Activated CD4-positive, alpha-beta memory T cell treated with anti-CD3 and anti-CD28 coated beads, Interleukin-2, amount 10 ng/mL, durations not matched to agents 7 days and 5 days (primary cell): ENCODE measurements at places on chromosomes 2 and 18.

- DNase-seq = no peak
Observed at GRCh38 chr2:105502625-105503334, 103.9 kb upstream of the FHL2 start.

- DNase-seq = no peak
Observed at GRCh38 chr2:7009207-7009911, 92.1 kb downstream of the RNF144A start.

- no peak for DNase-seq
Observed at GRCh38 chr2:28695245-28695647, 56.4 kb upstream of the PPP1CB start.

GRCh38 chr18:74204526-74205152 lies 56.3 kb downstream of the TIMM21 start:
- no peak for DNase-seq

DNA sequence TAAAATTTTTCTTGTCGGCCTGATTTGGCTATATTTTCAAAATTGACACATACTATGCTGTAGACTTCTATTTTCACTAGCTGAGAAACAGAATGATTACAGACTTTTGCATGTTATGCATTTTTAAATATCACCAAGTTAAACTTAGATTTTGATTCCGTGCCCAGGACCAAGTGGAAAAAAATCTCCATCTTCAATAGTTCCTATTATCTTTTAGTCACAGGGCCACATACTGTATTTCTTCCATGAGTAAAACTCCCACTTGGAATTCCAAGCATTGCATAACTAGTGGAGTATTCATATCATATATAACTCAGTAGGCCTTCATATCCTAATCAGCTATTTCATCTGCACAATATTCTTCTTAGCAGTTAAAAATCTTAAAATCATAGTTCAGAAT lies 470.9 kb downstream of the ARHGAP15 start:
- no peak for DNase-seq

GRCh38 chr2:2647141-2647541 lies 316.1 kb upstream of the MYT1L start:
- no peak for DNase-seq

DNA sequence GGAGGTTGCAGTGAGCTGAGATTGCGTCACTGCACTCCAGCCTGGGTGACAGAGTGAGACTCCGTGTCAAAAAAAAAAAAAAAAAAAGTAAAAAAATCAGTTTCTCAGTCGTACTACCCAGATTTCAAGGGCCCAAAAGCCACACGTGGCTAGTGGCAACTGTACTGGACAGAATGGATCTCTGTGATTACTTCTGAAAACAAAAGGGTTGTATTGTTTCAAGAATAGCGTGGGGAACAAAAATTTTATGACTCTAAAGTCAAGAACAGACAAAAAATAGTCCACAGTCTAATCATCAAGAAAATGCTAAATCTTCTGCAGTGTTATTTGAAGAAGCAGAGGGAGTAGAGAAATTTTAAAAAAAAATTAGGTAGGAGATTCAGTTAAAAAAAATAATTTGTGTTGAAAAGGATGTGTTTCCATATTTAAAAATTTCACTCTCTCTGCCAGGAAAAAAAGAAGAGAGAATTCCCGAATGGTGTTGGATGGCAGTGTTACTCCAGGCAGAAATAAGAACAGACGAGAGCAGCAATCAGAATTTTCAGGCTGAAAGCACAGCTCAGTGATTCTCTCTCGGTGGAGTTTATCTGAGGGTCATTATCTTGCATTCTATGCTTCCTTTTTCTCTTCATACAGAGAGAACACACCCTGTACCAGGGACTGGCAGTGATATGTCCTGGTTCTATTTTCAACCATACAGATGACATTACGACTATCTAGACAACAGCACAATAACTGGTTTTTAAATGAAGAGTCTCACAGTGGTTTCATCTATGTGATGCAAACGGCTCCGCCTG lies 61.8 kb downstream of the CABYR start:
- DNase-seq = no peak

GRCh38 chr2:25306777-25307368 lies 34.9 kb downstream of the DNMT3A start:
- no peak for DNase-seq

DNA sequence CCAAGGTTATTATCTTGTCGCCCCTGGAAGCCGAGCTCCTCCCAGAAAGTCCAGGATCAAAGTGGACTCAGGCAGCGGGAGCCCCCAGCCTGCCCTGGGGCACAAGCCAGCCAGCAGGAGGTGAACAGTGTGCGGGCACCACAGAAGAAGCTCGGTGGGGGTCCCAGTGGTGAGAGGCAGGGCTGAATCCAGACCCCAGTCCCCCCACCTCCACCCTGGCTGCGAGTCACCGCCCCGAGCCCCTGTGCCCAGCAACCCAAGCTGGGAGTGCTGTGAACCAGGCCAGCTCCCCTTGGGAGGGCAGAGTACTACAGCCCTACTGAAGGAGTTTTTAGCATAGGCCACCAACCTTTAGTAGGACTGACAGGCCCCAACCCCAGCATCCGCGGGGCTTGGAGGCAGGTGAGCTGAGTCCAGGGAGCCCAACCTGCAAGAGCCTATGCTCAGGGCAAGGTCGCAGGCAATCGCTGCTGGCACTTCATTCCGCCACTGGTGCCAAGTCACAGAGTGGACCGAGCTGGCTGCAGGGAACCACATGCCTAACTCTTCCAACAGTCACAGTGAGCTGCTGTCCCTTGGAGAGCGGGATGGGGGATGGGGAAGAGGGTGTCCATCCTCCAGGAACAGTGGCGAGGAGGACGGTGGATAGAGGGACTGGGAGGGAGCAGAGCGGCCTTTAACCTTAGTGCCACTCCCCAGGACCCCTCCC lies 3.0 kb downstream of the PIEZO2 start:
- DNase-seq = no peak

- DNase-seq = no peak
Observed at GRCh38 chr2:77370511-77370910, 151.7 kb downstream of the LRRTM4 start.

- DNase-seq = no peak
Observed at GRCh38 chr2:128425731-128426620, 107.3 kb upstream of the HS6ST1 start.

DNA sequence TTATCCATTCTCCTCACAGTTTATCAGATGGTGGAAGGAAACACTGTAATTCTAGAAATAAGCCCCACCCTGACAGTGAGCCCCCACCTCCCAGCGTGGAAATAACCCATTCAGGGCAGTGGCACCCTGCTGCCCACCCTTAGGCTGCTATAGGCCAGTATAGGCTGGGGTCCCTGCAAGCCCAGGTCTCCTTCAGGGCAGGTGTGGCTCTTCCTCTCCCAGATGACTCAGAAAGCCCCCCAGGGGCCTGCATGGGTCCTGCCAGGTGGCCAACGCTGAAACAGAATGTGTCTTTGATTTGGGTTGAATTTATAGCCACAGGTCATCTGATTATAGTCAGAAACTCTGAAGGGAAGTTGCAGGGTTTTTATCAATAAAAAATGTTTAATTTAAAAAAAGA lies 136.4 kb downstream of the SH3RF3 start:
- no peak for DNase-seq

DNA sequence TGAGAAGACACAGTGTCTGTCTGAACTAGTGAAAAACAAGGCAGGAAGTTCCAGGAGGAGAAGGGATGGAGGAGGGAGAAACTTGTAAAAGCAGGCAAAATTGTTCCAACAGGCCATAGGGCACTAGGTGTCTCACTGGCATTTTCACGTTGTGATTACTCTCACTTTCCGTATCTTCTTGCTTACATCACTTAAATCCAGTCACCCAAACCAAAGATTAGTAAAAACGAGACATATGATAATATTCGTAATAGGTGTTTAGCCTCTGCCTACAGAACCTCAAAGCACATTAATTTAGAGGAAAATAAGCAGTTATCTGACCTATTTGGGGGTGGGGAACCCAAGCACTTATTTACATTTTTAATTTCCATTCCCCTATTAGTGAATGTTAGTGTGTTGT lies 78.3 kb downstream of the POU3F3 start:
- DNase-seq = no peak

- DNase-seq = no peak
Observed at GRCh38 chr18:63774511-63774910, 707 bp upstream of the SERPINB7 start.
